Naive B cell (primary cell): ENCODE measurements at places on chromosomes 3 and 15. TPM values are rescaled to one million over a fixed set of nuclear protein-coding genes. Genes with fewer than 3 reads are reported as not detected.

Gene ROBO2
- polyA plus RNA-seq: not detected

Gene CLDN18
- not detected for polyA plus RNA-seq

DNA sequence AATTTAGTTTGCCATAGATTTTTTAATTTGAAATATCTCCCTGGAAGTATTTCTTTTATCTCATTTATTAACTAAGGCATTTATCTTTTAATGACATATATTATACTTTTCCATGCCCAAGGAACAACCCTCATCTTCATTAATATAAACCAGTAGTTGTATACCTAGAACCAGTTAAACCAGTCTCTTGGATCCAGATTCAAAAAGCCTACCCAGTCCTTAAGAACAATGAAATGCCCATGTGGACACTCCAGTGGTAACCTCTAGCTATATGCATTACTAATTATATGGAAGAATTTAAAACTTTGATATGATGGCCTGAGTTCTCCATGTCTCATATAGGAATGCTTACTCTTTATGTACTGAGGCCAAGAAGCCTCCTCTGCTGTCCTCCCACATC is 4.8 kb downstream of the SIDT1 start:
- H3K4me3 ChIP-seq: no peak overlapping the region
- peaks cover 49% of the 10 kb centered on the region for H3K4me1 ChIP-seq
- DNase-seq: no peak
- H3K27ac ChIP-seq: no peak overlapping the region

GRCh38 chr3:103786296-103786695 is 1351.5 kb downstream of the ZPLD1 start:
- no peak overlapping the region for H3K27ac ChIP-seq
- DNase-seq: no peak
- H3K4me3 ChIP-seq: no peak overlapping the region
- H3K27me3 ChIP-seq: no peaks in the 10 kb centered on the region

DNA sequence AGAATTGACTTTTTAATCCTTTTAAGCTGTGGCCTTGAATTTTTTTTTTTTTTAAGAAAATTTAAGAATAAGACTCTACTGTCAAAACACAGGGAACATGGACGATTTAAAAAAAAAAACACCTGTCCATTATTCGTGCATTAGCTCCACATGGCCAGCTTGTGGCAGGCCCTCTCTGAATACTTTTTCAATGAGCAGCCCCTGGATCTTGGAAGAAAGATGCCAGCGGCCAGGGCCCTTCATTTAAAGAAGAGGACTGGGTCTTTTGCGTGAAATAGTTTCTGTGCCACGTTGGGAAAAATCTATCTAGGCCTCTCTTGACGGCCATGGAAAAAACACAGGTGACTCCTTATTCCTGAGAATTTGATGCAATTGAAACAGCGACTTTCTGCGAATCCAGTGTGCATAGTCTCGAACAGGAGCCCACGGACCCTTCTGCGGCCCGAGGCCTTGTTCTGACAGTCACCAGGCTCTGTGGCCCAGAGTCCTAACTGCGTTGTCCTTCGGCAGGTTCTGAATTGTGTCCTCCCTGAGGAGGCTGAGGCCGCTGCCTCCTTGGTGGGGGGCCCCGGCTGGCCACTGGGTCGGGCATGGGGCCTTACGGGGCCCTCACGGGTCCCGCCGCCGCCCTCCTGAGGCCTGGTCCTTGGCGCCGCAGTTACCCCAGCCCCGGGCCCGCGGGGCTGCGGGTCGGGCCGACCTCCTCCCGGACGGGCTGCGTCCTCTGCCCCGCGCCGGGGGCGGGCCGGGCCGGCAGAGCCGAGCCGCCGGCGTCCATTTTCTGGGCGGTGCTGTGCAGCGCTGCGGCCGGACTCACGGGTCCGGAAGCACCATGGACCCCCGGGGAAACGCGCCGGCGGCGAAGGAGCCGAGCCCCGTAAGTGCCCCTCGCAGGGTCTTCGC is 33.5 kb downstream of the ZBTB38 start:
- H3K27me3 ChIP-seq: no peaks in the 10 kb centered on the region
- peak overlapping the region; percentile 87 for H3K27ac ChIP-seq
- peaks cover 9% of the 10 kb centered on the region for H3K4me1 ChIP-seq

GRCh38 chr3:157534725-157535161 is 31.5 kb upstream of the VEPH1 start:
- no peaks in the 10 kb centered on the region for H3K36me3 ChIP-seq
- H3K4me3 ChIP-seq: no peak overlapping the region
- H3K27me3 ChIP-seq: peaks cover 5% of the 10 kb centered on the region

GRCh38 chr15:100500226-100500990 is 28.3 kb downstream of the CERS3 start:
- no peak overlapping the region for H3K4me3 ChIP-seq
- H3K4me1 ChIP-seq: no peaks in the 10 kb centered on the region
- no peak overlapping the region for H3K27ac ChIP-seq
- H3K27me3 ChIP-seq: peaks cover 37% of the 10 kb centered on the region
- DNase-seq: no peak

DNA sequence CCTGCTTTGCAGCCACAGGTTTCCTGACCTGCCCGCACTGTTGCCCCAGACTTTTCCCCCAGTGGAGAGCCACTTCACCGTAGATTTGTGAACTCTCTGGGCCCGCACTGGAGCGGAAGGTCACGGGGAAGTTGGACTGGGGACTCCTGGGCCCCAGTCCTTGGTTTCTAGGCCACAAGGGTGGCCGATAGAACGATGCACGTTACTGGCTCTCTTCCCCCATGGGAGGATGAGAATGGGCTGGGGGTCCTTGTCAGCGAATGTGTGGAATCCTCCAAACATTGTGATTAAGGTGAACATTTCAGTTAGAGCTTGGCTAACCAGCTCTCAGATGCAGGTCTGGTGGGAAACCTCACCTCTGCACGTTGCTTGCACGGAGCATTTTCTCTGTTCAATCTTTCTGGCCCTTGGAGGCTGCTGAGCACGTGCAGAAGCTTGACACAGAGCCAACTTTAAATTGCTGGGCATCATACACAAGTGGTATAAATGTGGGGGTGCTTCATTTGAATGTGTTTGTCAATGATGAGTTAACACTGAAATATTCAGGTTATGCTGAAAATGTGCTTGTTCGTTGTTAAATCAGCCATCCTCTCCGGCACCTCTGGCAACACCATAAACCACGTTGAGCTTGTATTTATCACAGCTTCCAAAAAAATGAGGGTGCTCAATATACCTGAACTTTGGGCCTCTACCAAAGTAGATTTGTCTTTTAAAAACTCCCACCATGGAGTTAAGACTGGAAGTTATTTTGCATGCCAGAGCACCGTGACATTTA is 976 bp downstream of the DIS3L start:
- no peak for DNase-seq
- peak overlapping the region; percentile 90 for H3K27ac ChIP-seq
- peak overlapping the region; percentile 87 for H3K4me3 ChIP-seq
- no peaks in the 10 kb centered on the region for H3K36me3 ChIP-seq
- H3K27me3 ChIP-seq: no peaks in the 10 kb centered on the region

- H3K36me3 ChIP-seq: no peaks in the 10 kb centered on the region
- peaks cover 4% of the 10 kb centered on the region for H3K4me1 ChIP-seq
- H3K27ac ChIP-seq: no peak overlapping the region
- no peak overlapping the region for H3K4me3 ChIP-seq
These were observed 15.6 kb upstream of the RAF1 start for GRCh38 chr3:12679468-12679867.

- H3K27me3 ChIP-seq: peaks cover 19% of the 10 kb centered on the region
- H3K36me3 ChIP-seq: no peaks in the 10 kb centered on the region
- H3K4me3 ChIP-seq: no peak overlapping the region
- H3K4me1 ChIP-seq: no peaks in the 10 kb centered on the region
- no peak for DNase-seq
These were observed 149.4 kb downstream of the IMPG2 start for GRCh38 chr3:101170806-101171558.

GRCh38 chr3:72178463-72179106 is 393.6 kb upstream of the PROK2 start:
- no peak overlapping the region for H3K27ac ChIP-seq
- H3K4me3 ChIP-seq: peak overlapping the region; percentile 87
- DNase-seq: no peak
- H3K36me3 ChIP-seq: peaks cover 7% of the 10 kb centered on the region
- H3K27me3 ChIP-seq: peaks cover 14% of the 10 kb centered on the region
- H3K4me1 ChIP-seq: peaks cover 56% of the 10 kb centered on the region

- no peaks in the 10 kb centered on the region for H3K4me1 ChIP-seq
- DNase-seq: no peak
- no peaks in the 10 kb centered on the region for H3K36me3 ChIP-seq
- H3K4me3 ChIP-seq: no peak overlapping the region
- H3K27ac ChIP-seq: no peak overlapping the region
These were observed 29.3 kb upstream of the DLG1 start for GRCh38 chr3:197327701-197328100.

GRCh38 chr3:193231201-193231600 is 9.8 kb upstream of the PLAAT1 start:
- no peak overlapping the region for H3K4me3 ChIP-seq
- H3K36me3 ChIP-seq: no peaks in the 10 kb centered on the region
- no peak overlapping the region for H3K27ac ChIP-seq
- H3K4me1 ChIP-seq: no peaks in the 10 kb centered on the region

DNA sequence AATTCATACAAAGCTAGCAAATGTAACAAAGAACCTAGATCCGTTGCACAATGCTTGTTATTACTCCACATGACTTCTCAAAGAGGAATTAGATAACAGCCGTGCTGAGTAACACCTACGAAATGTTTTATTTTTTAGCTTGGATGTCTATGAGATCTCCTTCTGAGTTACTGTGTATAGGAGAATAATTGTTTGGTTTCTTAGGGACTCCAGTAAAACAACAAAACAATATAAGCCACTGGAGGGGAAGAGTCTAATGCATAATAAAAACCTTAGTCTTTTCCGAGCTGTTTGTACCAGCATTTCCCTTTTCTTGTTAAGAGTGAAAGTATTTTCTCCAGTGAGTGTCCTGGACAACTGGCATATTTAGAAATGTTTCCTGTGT is 15.6 kb downstream of the SNAP23 start:
- no peaks in the 10 kb centered on the region for H3K27me3 ChIP-seq
- peaks cover 34% of the 10 kb centered on the region for H3K4me1 ChIP-seq
- H3K27ac ChIP-seq: peak overlapping the region; percentile 56
- peaks cover 10% of the 10 kb centered on the region for H3K36me3 ChIP-seq

DNA sequence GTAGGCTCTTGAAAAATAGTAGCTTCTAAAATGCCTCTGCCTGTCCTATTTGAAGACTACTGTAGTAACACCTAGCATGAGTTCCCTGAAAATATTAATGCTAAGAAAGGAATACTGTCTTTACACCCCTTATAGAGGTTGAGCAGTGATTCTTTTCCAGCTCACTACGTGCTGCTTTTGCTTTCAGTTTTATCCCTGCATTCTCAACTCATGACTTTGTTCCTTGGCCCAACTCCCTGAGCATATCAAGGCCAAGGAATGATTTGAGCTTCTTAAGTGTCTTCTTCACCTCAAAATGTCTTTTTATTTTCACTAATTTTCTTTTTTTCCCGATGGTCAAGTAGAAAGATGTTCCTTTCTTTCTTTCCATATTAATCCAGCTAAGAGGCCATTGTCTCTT is 16.5 kb upstream of the P2RY13 start:
- H3K36me3 ChIP-seq: no peaks in the 10 kb centered on the region
- H3K27ac ChIP-seq: no peak overlapping the region
- DNase-seq: no peak
- H3K4me1 ChIP-seq: peaks cover 17% of the 10 kb centered on the region
- no peaks in the 10 kb centered on the region for H3K27me3 ChIP-seq

DNA sequence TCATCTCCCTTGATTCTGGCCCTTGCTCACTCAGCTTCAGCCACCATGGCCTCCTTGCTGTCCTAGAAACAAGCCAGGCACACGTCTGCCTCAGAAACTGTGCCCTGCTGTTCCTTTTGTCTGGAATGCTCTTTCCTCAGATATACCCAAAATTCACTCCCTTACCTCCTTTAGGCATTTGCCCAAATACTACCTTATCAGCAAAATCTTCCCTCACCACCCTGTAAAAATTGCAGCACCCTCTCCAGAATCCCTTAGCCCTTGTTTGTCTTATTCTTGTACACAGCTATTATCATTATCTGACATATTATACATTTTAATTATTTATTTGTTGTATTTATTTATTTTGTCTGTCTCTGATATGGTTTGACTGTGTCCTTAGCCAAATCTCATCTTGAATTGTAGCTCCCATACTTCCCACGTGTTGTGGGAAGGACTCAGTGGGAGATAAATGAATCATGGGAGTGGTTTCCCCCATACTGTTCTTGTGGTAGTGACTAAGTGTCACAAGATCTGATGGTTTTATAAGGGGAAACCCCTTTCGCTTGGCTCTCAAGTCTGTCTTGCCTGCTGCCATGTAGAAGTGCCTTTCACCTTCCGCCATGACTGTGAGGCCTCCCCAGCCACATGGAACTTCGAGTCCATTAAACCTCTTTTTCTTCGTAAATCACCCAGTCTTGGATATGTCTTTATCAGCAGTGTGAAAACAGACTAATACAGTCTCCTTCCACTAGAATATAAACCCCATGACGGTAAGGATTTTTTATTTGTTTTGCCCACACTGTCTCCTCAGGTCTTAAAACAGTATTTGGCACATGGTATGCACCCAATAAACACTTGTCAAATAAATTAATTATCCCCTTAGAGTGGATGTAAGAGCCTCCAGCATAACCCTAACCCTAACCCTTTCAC is 60.0 kb upstream of the STT3B start:
- H3K27ac ChIP-seq: peak overlapping the region; percentile 55
- no peaks in the 10 kb centered on the region for H3K36me3 ChIP-seq
- no peak overlapping the region for H3K4me3 ChIP-seq
- no peak for DNase-seq
- H3K4me1 ChIP-seq: peaks cover 5% of the 10 kb centered on the region

DNA sequence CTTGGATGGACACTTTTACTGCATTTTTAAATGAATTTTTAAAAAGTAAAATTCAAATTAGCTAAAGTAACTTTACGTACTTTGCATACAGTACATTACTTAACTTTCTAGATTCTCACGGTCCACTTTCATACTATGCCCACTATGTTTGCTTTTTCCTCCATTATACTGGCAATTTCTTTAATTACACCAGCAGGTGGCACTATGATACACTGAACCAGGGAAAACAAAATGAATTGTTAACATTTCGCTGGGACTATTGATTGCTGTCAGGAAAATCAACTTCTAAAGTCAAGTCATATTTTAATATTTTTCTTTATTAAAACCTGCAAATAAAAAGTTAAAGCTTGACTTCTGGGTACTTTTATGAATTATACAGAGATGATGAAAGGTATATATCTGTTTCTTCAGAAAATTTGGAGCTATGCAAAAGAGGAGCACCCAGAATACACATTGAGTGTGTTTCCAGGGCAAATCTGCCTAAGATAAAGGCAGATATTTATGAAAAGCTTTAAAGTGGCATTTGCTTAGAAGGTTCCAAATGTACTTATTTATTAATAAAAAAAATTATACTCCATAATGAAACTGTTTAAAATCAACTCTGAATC is 21.8 kb upstream of the POU1F1 start:
- no peaks in the 10 kb centered on the region for H3K27me3 ChIP-seq
- peak; percentile 18 for DNase-seq
- no peaks in the 10 kb centered on the region for H3K4me1 ChIP-seq
- no peaks in the 10 kb centered on the region for H3K36me3 ChIP-seq
- H3K4me3 ChIP-seq: no peak overlapping the region
- H3K27ac ChIP-seq: no peak overlapping the region

GRCh38 chr3:174049472-174049871 is 651.9 kb downstream of the NLGN1 start:
- peaks cover 2% of the 10 kb centered on the region for H3K36me3 ChIP-seq
- DNase-seq: no peak
- no peaks in the 10 kb centered on the region for H3K4me1 ChIP-seq
- H3K27ac ChIP-seq: no peak overlapping the region
- no peak overlapping the region for H3K4me3 ChIP-seq
- H3K27me3 ChIP-seq: no peaks in the 10 kb centered on the region
